NCI-H146 (cell line): ENCODE measurements at places on chromosomes 16 and 17.

- DNase-seq = no peak
These were observed 13.3 kb upstream of the RBBP6 start for GRCh38 chr16:24525970-24526559.

DNA sequence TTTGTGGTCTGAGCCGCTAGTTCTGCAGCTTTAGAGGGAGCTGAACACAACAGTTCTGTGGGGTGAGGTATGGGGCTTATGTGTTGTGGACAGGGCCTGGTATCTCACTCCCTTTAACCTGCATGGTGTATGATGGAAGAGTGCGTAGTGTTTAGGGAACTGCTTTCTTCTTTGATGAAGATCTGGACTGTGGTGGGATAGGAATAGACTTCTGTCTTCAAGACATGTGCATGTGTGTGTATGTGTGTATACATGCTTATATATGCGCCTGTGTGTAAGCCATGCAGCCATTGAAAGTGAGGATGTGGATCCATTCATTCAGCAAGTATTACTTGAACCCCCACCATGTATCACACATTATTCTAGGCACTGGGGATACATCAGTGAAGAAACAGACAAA is 114.8 kb upstream of the TMEM97 start:
- DNase-seq = no peak

- DNase-seq = no peak
These were observed 49.2 kb upstream of the EMP2 start for GRCh38 chr16:10629592-10629963.

DNA sequence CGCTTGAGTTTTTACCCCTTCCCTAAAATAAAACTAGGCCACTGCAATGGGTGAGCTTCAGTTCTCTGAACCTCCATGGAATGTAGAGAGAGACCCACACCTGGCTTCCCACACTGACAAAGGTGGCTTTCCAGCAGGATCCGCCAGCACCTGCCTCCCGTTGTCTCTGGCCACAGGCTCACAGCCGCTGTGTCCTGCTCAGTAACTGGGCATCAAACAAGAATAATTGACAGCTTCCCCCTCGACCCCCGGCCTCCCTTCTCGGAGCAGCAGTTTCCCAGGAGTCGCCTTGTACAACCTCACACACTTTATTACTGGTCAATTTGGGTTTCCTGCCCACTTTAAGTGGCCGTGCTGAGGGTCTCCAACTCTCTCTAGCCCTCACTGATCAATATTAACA is 586.1 kb upstream of the PSMD7 start:
- DNase-seq = no peak

DNA sequence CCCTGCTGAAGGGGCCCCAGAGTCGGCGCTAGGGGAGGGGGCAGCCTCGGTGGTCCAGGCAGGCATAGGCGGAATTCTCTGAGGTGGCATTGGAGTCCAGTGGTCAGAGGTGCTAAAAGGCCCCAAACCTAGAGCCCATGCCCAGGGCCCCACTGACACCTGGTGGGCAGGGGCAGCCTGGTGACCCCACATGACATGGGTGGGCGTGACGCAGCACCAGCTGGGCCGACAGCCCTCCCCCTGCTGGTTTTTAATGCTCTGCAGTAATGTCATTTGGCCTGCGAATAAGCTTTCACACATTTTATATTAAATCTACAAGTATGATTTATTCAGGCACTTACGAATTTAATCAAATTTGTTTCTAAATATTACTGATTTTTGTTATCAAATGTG is 2.1 kb upstream of the RNPS1 start:
- no peak for DNase-seq
